ENCODE measurements at places on chromosomes 4 and X. TPM values are rescaled to one million over a fixed set of nuclear protein-coding genes. Genes with fewer than 3 reads are reported as not detected.

DNA sequence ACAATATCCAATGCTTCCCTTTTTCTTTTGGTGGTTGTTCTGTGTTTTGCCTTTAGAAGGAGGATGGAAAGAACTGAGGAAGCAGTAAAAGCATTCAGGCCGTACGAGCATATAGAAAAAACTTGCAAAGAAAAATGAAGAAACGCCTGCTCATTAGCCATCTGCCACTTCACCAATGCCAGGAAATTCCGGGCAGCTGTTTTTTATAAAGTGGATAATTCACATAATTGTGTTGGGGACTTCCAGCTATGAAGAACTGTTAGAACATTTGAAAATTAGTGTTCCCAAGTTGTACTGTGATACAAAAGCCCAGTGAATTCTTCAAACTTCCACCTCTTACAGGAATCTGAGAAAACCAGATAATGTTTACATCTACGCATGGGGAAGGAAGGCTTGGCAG lies 11.7 kb downstream of the RELL1 start:
- no peak overlapping the region for H3K4me3 ChIP-seq
- no peaks in the 10 kb centered on the region for H3K27me3 ChIP-seq
- no peak for DNase-seq
- H3K36me3 ChIP-seq, result no peaks in the 10 kb centered on the region
- peaks cover 23% of the 10 kb centered on the region for H3K4me1 ChIP-seq

DNA sequence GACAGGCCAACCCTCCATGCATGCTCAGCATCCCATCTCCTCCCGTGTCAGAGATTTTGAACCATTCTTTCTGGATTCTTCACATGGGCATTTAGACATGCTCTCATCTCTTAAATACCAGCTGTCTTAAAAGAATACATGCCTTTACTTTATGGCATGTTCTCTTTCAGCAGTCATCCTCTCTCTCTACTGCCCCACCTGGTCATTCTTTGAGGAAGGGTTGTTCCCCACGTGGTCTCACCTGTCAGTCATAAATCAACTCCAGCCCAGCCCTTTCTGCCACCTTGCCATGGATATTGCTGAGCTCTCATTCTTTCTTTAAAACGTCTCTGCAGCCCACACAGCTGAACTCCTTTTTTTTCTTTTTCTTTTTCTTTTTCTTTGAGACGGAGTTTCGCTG lies 111.3 kb downstream of the ARHGAP10 start:
- no peaks in the 10 kb centered on the region for H3K36me3 ChIP-seq
- H3K4me1 ChIP-seq, result no peaks in the 10 kb centered on the region
- no peak overlapping the region for H3K27ac ChIP-seq
- H3K4me3 ChIP-seq, result no peak overlapping the region
- no peak for DNase-seq
- H3K27me3 ChIP-seq, result no peaks in the 10 kb centered on the region

The SMR3B gene
- not detected for total RNA-seq

GRCh38 chrX:131752493-131753198 lies 208.8 kb downstream of the OR13H1 start:
- H3K4me3 ChIP-seq, result no peak overlapping the region
- no peaks in the 10 kb centered on the region for H3K4me1 ChIP-seq
- no peak overlapping the region for H3K27ac ChIP-seq
- H3K36me3 ChIP-seq, result no peaks in the 10 kb centered on the region

The RFC1 gene
- total RNA-seq, result 46.8 TPM

GRCh38 chr4:20253735-20254409 lies 2.2 kb downstream of the SLIT2 start:
- peak overlapping the region; percentile 30 for H3K4me3 ChIP-seq
- no peaks in the 10 kb centered on the region for H3K27me3 ChIP-seq
- DNase-seq, result peak; percentile 23
- peaks cover 42% of the 10 kb centered on the region for H3K4me1 ChIP-seq
- H3K36me3 ChIP-seq, result no peaks in the 10 kb centered on the region

DNA sequence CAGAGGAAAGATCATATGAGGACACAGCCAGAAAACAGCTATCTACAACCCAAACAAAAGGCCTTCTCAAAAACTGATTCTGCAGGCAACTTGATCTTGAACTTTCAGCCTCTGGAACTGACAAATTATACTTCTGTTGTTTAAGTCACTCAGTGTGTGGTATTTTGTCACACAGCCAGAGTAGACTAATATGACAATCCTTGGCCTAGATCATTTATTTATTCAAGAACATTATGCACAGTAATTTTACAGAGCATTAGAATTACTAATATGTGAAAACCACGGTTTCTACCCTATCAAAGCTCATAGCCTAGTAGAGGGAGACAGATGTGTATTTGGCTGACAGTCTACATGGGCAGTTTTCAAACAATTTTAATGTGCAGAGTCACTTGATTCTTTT lies 167.8 kb upstream of the PCDH18 start:
- no peak overlapping the region for H3K27ac ChIP-seq
- no peaks in the 10 kb centered on the region for H3K4me1 ChIP-seq
- no peaks in the 10 kb centered on the region for H3K36me3 ChIP-seq
- no peak overlapping the region for H3K4me3 ChIP-seq

GRCh38 chrX:48938721-48939425 lies 18.5 kb downstream of the OTUD5 start:
- H3K4me1 ChIP-seq, result peaks cover 19% of the 10 kb centered on the region
- H3K27me3 ChIP-seq, result no peaks in the 10 kb centered on the region
- H3K4me3 ChIP-seq, result no peak overlapping the region
- H3K27ac ChIP-seq, result no peak overlapping the region
- peaks cover 1% of the 10 kb centered on the region for H3K36me3 ChIP-seq
- DNase-seq, result no peak
